CD4-positive, alpha-beta T cell treated with Interleukin-17A for 1 hour (primary cell): ENCODE measurements at places on chromosomes 6 and 20.

GRCh38 chr6:52106994-52107393, 19.6 kb upstream of the PKHD1 start:
- DNase-seq = no peak

DNA sequence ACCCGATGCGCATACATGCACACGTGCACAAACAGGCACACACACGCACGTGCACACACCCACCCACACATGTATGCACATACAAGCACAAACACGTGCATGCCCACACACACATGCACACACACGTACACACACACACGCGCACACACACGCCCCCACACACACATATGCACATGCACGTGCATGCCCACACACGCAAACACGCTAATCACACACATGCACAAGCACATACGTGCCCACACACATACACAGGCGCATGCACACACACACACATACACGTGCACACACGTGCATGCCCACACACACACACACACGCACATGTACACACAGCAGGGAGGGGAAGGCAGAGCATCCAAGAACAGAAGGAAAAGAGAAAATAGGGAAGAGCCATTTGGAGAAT, 26.8 kb upstream of the CHRNA4 start:
- no peak for DNase-seq

- DNase-seq = no peak
Observed at GRCh38 chr6:63527658-63528514, 44.4 kb upstream of the LOC128125822 start.

GRCh38 chr20:62289898-62290297, 12.9 kb upstream of the ADRM1 start:
- no peak for DNase-seq

DNA sequence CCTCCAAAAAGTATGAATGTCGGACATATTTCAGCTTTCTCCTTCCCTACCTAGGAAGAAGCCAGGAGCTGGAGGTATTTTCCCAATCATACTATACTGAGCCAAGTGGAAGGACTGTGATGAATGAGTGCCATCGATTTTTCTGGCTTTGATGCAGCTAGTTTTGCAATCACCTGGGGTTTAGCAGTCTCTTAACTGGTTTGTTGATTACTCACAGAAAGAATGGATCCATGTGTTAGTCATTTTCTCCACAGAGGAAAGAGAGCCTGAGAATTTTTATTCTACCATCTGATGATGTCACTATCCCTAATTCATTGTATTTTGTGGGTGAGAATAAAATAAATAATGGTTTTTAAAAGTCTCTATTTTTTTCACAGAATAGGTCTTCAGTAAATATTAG, 282.9 kb upstream of the RNF217 start:
- DNase-seq = no peak

GRCh38 chr6:131875647-131876046, 67.8 kb downstream of the ENPP1 start:
- no peak for DNase-seq

DNA sequence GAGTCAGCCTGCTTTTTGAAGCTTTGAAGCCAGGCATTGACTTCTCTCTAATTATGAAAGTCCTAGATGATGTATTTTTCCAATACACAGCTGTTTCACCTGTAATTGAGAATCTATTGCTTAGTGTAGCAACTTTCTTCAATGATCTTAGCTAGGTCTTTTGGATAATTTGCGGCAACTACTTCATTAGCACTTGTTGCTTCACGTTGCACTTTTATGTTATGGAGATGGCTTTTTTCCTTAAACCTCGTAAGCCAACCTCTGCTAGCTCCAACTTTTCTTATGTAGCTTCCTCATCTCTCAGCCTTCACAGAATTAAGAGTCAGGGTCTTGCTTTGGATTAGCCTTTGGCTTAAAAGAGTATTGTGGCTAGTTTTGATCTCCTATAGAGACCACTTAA, 44.8 kb downstream of the PHIP start:
- DNase-seq = no peak

GRCh38 chr6:75830959-75831885, 82.2 kb downstream of the MYO6 start:
- DNase-seq = peak; percentile 3

- DNase-seq = no peak
Observed at GRCh38 chr20:36070451-36070850, 84.1 kb upstream of the EPB41L1 start.

- no peak for DNase-seq
Observed at GRCh38 chr6:154134471-154135147, 95.6 kb downstream of the OPRM1 start.

GRCh38 chr6:71364889-71365542, 76.4 kb downstream of the OGFRL1 start:
- no peak for DNase-seq

- no peak for DNase-seq
Observed at GRCh38 chr6:68159433-68159832, 475.6 kb upstream of the ADGRB3 start.

GRCh38 chr6:45500924-45501816, 123.4 kb upstream of the SUPT3H start:
- no peak for DNase-seq

GRCh38 chr6:53321701-53322100, 27.0 kb downstream of the ELOVL5 start:
- DNase-seq = no peak
